NCI-H524 (cell line): ENCODE measurements at places on chromosomes 3 and 15.

GRCh38 chr3:188489639-188490405 lies 335.9 kb downstream of the LPP start:
- no peak for DNase-seq

- no peak for DNase-seq
Measured at GRCh38 chr3:82561784-82562183, 800.3 kb upstream of the GBE1 start.

DNA sequence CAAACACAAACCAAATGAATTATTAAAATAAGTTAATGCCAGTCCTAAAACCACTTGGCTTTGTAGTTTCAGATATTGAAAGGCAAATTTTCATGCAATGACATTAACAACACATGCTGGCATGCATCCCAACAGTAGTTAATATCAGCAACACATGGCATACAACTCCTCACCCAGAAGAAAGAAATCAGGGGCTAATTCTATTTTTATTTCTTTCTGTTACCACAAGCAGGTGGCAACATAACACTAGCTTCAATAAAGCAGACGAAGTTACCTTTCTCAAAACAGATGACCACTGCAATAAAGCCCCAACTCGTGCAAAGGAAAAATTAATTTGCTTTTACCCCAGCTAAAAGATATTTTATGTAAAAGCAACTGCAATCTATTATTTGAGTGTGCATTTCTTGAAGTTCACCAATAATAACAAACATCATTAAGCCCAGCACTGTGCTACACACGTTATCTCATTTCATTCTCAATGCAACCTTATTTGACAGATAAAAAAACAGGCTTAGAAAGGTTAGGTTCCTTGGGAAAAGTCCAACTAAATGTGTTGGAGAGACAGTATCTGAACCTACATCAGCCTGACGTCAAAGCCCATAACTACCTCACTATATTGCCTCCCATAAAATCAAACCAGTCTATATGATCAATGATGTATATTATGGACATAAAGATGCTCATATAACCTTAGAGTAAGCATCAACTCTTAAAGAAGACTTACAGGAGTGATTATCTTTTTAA lies 2.8 kb downstream of the TOP2B start:
- DNase-seq = peak; percentile 43

DNA sequence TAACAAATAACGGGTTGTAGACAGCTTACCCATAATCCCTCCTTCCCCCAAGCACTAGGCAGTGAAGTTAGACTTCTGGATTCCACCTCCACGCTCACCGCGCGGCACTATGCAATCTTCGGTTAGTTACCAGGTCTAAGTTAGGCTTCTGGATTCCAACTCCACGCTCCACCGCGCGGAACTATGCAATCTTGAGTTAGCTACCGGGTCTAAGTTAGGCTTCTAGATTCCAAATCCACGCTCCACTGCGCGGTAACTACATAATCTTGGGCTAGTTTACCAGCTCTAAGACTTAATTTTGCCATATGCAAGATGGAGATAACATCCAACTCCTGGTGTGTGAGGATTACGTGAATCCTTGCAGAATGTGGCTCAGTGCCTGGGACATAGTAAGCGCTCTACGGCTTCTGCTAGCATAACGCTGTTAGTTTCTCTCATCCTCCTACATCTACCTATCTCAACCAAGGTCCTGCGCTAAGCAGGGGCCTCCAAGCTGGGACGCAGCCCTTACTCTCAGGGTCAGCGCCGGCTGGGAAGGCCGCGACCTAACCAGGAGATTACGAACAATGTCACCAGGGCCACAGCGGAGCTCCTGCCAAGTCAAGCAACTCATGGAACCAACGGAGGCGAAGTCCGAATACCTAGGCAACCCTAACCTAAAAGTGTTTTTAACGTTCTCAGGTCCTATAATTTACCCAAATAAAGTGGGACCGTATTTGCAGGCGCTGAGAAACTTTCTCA lies 497 bp upstream of the RPLP1 start:
- peak; percentile 31 for DNase-seq

DNA sequence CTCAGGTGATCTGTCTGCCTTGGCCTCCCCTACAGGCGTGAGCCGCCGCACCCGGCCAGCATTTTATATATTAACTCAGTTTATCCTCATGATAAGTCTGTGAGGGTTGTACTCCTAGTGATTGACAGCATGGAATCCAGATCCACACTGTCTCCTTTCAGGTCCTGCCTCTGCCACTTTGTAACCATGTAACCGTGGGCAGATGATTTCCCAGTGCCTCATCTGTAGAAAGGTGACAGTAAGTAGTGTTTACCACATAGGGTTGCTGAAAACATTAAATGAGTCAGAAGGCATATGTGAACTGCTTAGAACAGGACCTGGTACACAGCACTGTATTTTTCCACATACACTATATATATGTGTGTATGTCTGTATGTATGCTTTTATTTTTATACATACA lies 2.4 kb downstream of the FYTTD1 start:
- DNase-seq = no peak

DNA sequence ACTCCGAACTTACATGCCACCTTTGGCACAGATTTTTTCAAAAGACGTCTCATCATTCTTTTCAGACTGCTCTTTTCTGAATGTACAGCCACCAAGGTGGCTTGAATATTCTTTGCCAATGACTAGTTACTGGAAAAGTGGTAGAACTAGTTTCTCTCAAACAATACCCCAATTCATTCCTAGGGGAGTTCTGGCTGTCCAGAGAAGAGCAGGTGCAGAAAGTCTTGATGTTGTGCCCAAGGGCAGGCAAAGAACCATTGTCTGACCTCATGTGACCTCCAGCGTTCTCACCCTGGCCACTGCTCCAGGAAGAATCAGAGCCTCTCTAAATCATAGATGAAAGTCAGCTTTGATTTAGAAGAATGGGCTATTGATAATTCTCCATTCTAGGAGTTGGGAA lies 5.5 kb downstream of the LMOD3 start:
- DNase-seq = no peak

DNA sequence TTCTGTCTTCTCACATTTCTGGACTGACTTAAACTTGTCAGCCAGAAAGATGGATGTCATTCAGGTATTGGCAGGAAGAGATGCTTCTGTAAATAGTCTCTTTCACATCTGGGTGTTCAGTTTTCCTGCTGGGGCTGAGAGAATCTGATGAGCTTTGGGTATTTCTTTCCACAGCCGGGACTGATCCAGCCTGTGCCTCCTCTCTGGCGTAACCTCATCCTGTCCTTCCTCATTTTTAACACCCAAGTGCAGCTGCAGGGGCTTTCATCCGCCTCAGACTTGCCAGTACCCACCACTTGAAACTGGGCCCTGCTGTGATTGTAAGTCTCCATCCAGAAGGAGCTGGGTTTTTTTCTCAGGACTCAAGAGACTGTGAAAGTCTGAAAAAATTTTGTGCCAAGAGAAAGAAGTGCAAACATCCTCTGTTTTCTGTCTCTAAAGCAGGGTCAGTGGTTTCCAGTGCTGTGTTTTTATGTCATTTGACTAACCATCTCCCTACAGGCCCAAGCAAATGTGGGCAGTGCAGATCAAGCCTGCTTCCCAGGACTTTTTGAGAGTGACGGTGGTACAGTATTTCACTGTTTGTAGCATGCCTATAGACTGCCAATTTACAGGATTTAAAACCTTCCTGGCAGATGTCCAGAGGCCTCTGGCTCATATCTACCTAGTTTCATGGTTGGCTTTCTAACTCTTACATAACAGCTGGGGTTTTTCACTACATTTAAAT lies 342.7 kb downstream of the PTPRG start:
- DNase-seq = peak; percentile 42

DNA sequence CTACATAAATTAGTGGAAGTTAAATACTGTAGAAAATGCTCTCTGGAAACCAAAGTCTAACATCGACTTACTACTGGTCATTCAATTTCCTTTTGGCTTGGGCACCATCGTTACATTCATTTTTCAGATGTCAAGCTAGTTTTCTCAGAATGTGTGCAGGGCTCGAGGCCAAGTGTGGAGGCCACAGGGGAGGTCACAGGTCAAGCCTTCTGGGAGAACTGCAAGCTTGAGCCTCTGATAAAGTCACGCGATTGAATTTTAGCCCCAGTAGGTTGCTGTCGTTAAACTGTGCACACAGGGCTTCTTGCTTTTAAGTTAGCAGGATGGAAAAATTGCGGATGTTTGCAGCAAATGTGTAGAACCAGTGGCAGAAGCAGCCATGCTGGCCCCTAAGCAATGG lies 182.2 kb downstream of the APBA2 start:
- no peak for DNase-seq

DNA sequence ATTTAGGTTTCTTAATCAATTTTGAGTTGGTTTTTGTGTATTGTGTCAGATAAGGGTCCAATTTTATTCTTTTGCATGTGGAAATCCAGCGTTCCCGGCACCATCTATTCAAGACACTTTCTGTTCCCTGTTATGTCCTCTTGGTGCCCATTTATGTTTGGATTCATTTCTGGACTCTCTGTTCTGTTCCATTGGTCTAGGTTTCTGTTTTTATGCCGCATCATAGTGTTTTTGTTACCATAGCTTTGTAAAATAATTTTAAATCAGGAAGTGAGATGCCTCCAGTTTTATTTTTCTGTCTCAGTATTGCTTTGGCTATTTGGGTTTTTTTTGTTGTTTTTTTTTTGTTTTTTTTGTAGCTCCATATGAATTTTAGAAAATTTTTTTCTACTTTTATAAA lies 97.1 kb downstream of the LRRC28 start:
- no peak for DNase-seq

DNA sequence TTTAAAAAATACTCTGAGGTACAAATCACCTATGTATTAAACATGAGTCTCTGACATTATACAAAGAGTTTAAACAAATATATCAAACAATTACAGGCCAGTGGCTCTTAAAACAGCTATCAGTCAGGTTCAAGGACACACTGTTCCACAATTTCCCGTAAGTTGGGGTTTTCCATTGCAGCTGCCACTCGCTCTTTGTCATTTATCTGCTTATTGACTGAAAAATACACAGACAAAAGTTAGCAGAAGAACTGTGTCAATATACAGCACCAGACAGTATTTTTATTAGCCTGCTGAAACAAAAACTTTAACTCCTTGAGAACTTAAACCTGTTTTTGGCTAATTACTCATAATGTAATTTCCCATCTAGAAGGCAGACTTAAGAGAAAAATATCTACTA lies 20.8 kb downstream of the CIAO2A start:
- DNase-seq = no peak

DNA sequence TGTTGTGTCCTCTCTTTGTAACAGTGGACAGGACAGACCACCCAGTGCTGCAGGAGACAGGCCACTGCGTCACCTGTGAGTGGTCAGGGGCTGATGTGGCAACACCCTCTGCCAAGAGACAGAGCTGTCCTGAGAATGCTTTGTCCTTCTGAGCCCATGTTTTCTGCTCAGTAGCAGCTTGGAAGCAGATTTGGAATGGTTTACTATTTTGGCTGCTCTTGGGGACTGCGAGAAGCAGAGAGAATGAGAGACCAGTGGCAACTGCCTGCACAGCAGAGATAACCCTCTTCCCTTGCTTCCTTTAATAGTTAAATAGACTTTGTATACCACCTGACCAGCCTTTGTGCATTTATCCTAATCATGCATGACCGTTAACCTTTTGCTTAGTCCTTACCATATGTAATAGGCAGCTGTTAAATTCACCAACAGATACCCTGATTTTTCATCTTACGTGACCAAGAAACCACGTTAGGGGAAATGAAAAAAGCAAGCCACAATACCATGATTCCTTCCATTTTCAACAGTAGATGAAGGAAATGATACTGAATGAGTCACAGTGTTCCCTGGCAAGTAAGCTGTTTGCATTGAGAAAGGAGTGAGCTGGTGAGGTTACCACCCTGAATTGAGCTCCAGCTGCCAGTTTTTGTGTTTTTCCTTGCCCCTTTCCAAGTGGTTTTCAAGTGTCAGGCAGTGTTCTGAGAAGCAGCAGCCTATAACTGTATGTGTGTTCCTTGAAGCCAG lies 35.5 kb downstream of the B3GALNT1 start:
- peak; percentile 13 for DNase-seq

DNA sequence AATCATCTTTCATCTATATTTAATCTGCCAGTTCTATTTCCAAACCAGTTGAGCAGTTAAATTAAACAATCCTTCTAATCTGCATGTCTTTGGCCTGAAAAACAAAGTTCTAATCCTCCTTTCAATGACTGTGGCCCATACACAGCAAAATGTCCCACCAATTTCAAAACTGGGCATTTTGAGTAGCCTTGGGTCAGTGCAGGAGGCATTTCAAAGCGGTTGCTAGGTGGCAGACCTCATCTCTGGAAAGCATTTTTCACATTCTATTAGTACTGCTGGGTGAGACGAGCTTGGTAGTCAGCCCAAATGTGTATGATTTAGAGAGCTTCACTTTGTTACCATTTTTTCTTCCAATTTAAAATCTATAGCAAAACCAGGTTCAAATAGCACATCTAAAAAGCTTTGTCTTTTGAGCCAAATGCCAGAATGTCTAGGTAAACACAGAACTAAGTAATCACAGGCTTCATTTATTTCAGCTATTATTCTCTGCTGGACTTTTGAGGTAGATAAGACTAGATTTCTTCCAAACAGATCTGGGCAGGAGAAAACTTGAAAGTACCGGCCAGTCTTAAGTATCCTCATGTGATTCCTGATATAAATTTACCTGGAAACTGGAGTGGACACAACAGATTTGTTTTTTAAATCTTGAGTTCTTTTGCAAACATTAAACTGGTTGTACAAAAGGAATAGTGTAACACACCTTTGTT lies 8.9 kb upstream of the ARHGEF26 start:
- DNase-seq = no peak

- DNase-seq = no peak
Measured at GRCh38 chr3:85912980-85913379, 954.2 kb downstream of the CADM2 start.

- no peak for DNase-seq
Measured at GRCh38 chr3:56980798-56981390, 79.6 kb upstream of the SPATA12 start.

- no peak for DNase-seq
Measured at GRCh38 chr3:135982404-135982761, 16.9 kb downstream of the PPP2R3A start.

DNA sequence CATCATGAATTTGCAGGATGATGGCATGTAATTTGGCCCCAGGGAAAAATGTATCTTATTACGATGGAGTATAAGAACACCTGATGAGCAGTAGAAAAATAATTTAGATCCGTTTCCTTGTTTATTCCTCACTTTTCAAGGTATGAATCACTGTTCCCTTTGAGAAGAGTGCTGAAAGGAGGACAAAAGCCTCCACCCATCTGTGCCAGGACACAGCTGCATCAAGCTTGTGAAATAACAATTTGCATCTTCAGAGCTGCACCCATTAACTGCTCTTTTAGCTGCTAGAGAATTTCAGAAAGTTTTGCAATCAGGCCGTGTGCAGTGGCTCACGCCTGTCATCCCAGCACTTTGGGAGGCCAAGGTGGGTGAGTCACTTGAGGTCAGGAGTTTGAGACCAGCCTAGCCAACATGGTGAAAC lies 9.6 kb downstream of the CLDND1 start:
- no peak for DNase-seq
